ENCODE measurements at places on chromosomes 11 and 22.
A peak's percentile ranks its signal among the peaks of the same experiment; 100 is the strongest.

GRCh38 chr11:123653827-123654565 lies 428 bp downstream of the SCN3B start:
- no peak for DNase-seq

DNA sequence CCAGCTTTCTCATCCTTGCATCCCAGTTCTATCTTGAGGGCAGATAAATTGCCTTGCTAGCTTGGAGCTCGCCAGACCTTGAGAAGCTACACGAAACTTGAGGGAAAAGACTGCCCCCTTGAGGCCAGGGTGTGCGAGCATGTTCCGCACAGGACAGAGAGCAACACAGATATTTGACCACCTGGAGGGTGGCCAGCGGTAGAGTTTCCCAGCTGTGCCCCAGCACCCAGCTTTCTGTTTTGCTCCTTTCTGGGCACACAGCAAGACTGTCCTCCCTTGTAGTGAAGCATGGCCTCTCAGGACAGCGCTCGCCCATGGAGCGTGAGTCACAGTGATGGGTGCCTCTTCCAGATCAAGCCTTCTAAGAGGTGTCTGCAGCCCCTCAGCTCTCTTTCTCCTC lies 23.5 kb downstream of the SPATA19 start:
- no peak for DNase-seq

GRCh38 chr11:124707829-124708228 lies 31.9 kb upstream of the NRGN start:
- DNase-seq, result no peak

DNA sequence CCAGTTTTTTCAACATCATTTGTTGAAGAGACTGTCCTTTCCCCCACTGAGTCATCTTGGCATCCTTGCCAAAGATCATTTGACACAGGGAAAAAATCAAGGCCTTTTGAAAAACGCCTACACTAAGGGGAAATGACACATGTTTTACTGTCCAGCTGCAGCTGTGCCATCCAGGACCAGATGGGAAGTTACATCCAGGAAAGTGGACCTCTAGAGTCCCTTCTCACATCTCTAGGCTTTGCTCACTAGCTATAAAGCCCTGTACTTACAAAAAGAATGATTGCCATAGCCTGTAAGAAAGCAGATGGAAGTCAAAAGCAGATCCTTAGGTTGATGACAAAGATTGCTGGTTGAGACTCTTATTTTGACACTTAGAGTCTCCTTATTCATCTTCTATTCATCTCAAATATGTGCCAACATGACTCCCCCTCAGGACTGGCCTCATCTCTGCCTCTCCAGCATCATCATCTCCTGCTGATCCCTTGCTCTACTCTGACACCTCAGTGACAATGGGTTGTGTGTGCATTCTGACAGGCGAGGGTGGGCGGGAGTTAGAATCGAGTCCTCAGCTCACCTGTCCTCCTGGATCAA lies 22.8 kb downstream of the OSBP2 start:
- DNase-seq, result no peak

GRCh38 chr22:49955581-49956417 lies 4.8 kb upstream of the PIM3 start:
- no peak for DNase-seq

GRCh38 chr11:60912223-60912850 lies 1.6 kb upstream of the TMEM109 start:
- DNase-seq, result no peak

- no peak for DNase-seq
Measured at GRCh38 chr22:36822581-36822980, 5.7 kb upstream of the PVALB start.

- no peak for DNase-seq
Measured at GRCh38 chr11:118016104-118016503, 29.9 kb downstream of the IL10RA start.

GRCh38 chr11:64501500-64502427 lies 89.3 kb upstream of the SLC22A12 start:
- DNase-seq, result no peak

- DNase-seq, result no peak
Measured at GRCh38 chr11:124837491-124837856, 27.8 kb upstream of the ROBO3 start.

- DNase-seq, result no peak
Measured at GRCh38 chr11:24760681-24761080, 263.8 kb downstream of the LUZP2 start.

- no peak for DNase-seq
Measured at GRCh38 chr11:110000031-110000502, 93.1 kb upstream of the ZC3H12C start.

- no peak for DNase-seq
Measured at GRCh38 chr11:72179804-72180396, 12.0 kb upstream of the FOLR1 start.

DNA sequence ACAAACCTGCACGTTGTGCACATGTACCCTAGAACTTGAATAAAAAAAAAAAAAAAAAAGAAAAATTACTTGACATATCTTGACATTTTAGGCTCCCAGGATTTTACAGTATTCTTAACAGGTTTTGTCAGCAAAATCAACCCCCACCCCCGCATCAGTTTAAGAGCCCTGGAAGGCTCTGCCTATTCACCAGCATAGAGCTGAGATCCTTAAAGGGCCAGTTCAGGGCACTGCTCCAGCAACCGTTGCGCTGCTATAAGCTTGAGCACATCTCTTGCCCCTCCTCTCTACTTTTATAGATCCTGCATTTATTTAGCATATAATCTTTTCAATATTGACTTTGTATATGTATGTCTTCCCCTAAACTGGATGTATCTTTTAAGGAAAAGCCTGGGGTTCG lies 697 bp upstream of the PAFAH1B2 start:
- DNase-seq, result no peak

- DNase-seq, result no peak
Measured at GRCh38 chr22:37569921-37570660, 9.8 kb downstream of the LGALS2 start.

DNA sequence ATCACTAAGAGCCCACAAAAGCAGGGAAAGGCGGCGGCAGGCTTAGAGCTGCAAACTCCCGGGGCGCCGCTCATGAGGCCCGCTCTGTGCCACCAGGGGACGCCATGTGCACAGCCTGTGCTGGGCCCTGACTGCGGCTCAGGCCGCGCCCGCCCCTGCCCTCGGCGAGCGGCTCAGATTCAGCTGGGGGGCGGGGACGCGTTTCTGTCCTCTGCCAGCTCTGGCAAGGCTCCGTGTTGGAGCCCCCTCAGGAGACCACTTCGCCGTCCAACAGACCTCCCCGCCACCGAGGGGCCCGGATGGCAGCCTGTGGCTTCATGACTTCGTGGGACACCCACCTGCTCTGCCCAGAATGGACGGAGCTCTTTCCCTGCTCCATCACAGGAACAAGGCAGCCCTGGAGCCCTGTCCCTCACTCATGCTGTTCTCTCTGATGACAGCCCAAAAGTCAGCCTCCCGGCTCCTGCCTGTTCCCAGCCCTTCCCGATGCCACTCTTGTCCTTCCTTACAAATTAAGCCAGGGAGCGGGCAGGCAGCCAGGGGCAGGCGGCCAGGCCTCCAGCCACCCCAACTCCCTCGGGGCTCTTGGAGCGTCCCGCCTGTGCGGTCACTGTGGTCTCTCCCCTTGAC lies 69.1 kb downstream of the NAT10 start:
- DNase-seq, result peak; percentile 37

- peak; percentile 80 for DNase-seq
Measured at GRCh38 chr11:118619444-118620197, 12.2 kb downstream of the PHLDB1 start.

DNA sequence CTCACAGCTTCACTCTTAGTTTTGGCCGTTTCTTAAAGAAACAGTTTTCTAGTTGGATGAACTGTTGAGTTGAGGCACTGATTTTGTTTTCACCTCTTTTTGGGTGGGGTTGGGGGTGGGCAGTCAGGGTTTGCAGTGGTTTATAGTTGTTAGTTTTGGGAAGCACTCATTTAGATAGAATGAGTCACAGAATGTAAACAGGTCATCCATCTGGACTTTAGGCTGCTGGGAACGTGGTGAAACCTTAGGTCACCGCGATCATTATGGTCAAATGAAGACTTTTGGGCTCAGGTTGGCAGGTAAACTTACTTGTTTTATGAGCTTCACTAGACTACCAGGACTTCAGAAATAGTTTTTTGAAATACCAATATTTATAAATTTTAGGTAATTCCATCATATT lies 48.4 kb downstream of the CSTPP1 start:
- no peak for DNase-seq

DNA sequence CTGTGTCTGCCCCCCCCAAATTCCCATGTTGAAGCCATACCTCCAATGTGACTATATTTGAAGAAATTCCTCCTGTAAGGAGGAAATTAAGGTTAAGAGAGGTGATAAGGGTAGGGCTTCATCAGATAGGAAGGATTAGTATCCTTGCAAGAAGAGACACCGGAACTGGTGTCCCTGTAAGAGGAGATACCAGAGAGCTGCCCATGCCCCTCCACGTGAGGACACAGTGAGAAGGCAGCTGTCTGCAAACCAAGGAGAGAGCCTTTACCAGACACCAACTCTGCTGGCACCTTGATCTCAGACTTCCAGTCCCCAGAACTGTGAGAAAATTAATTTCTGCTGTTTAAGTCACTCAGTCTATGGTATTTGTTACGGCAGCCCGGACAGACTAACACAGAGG lies 109.3 kb downstream of the ARFGAP2 start:
- no peak for DNase-seq

DNA sequence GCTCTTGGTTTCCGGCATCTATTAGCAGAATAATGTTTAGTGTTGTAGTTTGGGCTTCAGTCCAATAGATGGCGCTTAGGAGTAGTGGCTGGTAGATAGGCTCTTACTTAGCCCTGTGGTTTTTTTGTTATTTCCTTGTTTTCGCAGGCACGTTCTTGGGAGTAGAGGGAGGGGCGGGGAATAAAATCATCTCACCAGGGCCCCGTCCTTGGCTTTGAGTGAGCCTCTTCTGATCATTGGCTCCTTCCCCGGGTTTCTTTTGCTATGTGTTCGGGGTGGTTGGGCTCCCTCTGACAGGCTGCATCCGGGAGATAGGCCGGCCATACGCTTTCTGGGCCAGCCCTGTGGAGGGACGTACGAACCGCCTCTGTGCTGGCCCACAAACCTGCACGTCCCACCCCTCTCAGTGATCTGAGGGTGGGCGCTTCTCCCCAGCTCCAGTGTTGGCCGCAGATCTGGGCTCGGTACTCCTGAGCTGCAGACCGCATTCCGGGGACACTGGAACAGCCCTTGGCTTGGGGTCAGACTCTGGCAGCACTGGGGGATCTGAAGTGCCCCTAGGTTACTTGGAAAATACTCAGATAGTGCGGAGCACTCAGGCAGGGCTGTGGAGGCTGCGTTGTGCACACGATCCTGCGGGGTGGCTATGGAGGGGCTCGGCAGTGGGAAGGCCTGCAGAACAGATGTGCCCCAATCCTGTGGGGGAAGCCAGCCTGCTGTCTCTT lies 217.0 kb downstream of the DYNC2H1 start:
- DNase-seq, result no peak

- DNase-seq, result no peak
Measured at GRCh38 chr11:64770120-64770519, 8.2 kb downstream of the SF1 start.

- no peak for DNase-seq
Measured at GRCh38 chr22:27892811-27893210, 26.2 kb downstream of the PITPNB start.

GRCh38 chr11:73019996-73020395 lies 122.1 kb downstream of the FCHSD2 start:
- no peak for DNase-seq

DNA sequence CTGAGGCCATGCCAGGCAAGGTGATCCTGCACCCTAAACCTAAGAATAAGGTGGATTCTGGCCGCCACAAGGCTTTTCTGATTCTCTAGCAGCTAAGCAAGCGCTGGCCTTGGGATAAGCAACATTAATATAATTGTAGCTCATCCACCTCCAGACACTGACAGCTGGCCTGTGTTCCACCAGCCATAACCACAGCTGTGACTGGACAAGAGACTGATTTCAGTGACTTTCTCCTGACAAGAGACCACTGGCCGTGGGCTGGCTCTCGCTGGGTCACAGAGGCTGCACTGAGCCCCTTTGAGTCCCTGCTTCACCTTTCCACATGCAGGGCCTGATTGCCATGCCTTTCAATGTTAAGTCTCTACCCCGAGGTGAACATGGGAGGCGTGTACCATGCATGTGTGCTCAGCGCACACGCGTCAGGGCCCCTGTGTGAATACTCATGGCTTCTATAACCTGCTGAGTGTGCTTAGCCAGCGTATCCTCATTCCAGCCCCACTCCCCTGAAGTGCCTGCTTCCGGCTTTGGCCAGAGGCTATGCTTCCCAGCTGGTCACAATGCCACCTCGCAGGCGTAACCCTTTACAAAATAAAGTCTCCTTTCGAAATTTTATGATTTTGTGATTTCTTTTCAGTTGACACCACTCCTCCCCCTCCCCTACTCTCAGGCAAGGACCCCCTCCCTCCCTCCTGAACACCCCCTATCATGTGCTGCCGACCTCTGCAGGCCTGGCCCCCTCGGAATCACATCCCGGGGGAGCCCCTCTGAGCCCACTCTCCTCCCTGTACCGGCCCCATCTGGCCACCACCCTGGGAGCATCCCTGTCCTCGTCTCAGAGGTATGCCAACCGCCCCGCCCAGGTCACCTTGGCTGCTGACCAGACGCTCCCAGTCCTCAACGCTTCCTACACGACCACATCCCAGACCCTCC lies 128.1 kb downstream of the CTTN start:
- no peak for DNase-seq

- no peak for DNase-seq
Measured at GRCh38 chr11:119416606-119417580, 6.1 kb downstream of the THY1 start.

DNA sequence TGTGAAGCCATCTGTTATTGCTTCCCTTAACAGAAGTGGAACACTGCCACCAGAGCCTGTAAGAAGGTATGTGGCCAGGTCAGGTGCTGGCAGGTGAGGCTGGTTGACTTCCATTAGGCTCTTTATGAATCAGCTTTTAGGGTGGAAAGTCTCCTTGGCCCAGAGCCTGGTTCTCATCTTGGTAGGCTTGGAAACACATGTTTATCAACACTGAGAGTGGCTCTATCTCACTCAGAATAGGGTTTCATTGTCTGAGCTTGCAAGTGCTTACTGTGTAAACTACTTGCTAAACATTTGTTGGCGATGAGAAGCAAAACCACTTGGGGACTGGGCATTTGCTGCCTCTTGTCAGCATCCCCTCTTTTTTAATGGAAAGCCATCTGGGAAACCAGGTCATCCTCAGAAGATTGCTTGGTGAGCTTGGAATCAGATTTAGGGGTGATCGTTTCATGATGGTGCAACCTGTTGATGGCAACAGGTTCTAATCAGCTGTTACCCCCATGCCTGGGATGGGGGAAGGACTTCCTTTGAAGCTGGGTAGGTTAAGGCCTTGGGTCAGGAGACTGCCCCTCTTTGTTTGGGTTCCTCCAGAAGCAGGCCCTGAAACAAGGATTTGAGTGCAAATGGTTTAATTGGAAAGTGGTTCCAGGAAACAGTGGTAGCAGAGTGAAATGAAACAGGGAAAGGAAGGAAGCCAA lies 75.0 kb upstream of the AMPD3 start:
- no peak for DNase-seq
